ENCODE measurements at places on chromosomes 2 and 18.

GRCh38 chr2:5617796-5618195 lies 74.4 kb upstream of the SOX11 start:
- no peak for DNase-seq

GRCh38 chr2:138515092-138515491 lies 13.5 kb downstream of the SPOPL start:
- DNase-seq: no peak

GRCh38 chr2:126793885-126794613 lies 104.6 kb upstream of the TEX51 start:
- DNase-seq: no peak

DNA sequence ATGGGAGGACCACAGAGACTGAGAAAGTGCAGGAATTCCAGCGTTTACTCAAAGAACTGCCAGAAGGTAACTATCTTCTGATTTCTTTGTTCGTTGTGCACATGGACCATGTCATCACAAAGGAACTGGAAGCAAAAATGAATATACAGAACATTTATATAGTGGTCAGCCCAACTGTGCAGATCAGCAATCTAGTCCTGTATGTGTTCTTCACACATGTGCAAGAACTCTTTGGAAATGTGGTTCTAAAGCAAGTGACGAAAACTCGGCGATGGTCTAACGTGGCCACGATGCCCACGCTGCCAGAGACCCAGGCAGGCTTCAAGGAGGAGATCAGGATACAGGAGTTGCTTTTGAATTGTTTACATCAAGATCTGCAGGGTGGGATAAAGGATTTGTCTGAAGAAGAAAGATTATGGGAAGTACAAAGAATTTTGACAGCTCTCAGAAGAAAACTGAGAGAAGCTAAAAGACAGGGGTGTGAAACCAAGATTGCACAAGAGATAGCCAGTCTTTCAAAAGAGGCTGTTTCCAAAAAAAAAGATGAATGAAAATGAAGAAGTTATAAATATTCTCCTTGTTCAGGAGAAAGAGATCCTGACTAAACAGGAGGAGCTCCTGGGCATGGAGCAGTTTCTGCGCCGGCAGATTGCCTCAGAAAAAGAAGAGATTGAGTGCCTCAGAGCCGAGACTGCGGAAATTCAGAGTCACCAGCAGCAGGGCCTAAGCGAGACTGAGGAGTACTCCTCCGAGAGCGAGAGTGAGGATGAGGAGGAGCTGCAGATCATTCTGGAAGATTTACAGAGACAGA lies 8.3 kb upstream of the CHST10 start:
- DNase-seq: no peak

DNA sequence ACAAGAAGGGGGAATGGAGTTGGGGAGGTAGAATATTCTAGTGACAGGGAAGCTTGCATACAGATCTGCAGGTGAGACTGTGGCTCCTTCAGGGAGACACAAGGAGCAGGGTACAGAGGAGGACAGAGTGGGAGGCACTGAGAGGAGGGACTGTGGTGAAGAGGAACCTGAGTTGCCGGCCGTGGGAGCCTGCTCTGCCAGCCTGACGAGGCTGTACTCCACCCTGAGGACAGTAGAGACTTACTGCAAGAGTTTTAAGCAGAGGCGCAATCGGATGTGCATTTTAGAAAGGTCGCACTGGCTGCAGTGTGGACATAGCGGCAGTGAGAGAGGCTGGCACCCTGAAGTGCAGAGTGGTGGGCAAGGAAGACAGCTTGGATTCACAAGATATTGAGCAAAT lies 185.8 kb downstream of the GFPT1 start:
- DNase-seq: no peak

DNA sequence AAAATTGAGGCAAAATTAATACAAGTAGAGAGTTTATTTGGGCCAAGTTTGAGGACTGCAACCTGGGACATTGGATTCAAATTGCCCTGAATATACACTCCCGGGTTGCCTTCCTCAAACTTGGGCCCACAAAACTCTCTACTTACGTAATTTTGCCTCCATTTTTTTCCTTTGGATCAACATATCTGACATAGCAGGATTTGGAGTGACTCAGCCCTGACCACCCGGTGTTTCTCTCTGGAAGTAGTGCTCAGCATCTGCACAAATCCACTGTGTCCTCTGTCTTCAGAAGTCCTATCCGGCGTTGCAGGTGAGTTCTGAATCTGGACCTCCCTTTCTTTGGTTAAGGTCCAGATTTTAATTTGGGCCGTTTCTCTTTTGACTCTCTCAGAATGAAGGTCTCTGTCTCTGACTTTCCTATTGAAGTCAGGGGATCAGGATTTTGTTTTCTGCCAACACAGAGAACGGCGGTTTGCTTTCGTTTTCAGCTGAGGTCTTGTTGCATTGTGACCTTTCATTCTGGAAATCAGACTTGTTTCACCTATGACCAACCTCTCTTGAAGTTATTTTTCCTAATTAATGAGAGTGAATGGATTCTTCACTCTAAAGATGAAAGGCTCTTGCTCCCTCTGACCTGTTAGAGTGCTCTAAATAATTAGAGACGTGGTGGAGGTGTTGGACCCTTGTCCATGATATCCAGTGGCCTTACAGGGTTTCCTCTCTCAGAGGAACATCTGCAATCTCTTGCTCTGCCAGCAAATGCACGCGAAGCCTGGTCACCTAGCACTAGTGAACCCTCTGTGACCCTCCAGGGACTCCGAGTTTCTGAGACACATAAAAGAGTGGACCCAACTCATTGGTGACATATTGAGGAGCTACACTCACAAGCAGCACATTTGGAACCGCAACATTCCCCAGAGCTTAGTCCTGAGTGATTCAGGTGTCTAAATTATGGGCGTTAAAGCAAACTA lies 13.6 kb downstream of the TCF23 start:
- no peak for DNase-seq

DNA sequence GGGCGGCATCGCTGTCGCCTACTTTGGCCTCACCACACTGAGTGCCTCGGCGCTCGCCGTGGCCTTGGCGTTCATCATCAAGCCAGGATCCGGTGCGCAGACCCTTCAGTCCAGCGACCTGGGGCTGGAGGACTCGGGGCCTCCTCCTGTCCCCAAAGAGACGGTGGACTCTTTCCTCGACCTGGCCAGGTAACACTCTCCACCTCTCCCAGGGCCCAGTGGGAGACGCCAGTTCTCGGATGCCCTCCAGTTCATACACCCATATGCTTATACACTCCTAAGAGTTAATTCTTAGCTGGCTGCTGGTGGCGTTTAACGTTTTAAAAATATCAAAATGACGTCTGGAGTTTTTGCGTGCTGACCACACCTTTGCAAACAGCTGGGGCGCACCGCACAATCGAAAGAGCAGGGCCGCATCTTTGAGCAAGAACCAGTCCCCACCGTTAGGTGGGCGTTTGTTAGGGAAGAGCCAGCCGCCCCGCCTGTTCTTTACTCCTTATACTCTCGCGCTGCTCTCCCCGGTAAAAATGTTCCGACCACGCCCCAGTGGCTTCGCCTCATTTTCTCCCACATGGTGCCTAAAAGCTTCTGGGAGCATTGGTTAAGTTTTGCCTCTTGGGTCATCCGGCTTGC lies 899 bp downstream of the SLC1A4 start:
- DNase-seq: no peak
